ENCODE measurements at places on chromosomes 13 and 19.

- no peak for DNase-seq
Measured at GRCh38 chr19:46724468-46724867, 7.6 kb upstream of the PRKD2 start.

DNA sequence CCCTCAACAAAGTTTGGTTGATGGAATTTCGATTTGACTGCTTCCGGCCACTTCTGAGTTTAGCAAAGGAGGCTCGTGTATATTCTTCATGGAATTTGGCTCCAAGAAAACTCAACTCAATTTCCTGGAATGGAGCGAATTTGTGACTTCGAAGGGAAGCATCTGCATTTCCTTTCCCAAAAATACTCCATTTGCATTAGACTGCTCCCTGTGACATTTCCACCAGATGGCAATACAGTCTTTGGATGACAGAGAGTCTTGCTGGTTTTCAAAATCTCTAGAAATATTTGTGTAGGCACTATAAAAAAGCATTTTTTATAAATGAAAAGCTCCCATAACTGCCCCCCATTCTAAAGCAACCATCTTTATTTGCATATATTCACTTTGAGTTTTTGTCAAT lies 4.1 kb downstream of the C1QTNF9 start:
- no peak for DNase-seq

DNA sequence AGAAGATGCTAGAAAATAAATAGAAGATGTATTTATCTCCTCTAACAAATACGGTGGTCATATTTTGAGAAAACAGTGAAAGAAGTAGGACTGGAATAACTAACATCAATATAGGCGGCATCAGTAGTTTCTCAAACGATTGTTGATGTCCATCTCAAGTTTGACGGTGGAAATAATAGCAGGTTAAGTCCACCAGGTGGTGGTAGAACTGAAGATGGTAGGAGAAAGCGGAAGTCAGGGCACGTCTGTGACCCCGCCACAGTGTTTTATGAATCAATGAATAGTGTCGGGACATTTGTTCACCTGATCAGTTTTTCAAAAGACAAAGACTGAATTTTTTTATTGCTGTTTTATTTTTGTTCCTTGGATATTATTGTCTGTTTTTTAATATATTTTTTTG lies 706.4 kb upstream of the SLC10A2 start:
- no peak for DNase-seq

DNA sequence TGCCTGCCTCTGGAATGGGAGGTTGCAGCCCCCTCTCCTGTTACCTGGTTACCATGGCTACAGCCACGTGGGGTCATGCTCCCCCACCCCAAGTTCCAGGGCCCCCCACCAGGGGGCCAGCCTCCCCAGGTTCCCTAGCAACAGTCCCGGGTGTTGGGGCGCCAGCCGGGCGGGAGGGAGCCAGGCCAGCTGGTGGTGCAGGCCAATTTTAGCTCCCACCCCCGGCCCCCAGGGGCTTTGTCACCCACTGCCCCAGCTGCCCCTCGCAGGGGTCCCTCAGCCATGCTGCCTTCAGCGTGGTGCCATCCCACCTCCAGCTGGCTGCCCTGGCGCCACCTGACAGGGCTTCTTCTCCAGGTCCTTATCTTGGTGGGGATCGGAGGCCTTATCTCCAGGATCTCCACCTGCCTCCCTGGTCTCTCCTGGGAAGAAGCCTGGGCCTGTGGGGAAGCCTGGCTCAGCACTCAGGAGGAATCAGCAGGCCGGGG lies 3.0 kb downstream of the MARK4 start:
- no peak for DNase-seq

DNA sequence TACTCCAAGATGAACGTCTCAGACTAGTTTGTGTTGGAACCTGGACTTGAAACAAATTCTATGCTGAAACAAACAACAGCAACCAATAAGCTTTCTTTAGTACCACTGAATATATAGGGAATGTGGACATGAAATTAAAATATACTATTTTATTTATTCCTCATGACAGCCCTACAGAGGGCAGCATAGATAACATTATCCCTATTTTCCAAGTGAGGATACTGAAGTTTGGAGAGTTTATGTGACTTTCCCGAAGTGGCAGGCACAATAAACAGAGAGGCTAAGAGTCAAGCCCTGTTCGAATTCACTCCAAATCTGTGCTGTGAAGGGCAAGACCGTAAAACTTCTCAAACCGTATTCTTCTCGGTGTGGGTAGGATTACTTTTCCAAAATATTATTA lies 509.9 kb upstream of the GPC6 start:
- no peak for DNase-seq

DNA sequence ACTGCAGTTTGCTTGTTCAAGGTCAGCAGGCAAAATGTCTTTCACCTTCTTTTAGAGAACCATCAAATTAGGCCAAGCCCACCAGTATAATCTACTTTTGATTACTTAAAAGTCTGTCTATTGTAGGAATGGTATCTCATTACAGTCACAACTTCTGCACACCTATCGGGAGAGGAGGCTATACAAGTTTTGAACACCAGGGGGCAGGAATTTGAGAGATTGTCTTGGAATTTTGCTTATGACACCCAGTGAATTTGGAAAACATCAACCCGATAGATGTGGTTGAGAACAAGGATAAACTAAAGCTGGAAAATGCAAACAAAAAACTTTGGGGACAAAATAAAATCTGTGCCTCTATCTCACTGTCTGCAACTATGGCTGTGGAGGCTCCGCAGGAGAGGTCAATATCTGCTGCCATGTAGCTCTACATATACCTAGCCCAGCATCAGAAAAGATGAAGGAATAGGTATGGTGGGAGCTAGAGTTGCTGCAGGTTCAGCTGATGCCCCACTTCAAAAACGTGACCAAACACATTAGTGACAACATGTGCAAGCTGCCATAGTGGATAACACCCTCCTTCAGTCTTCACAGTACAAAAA lies 1299.2 kb upstream of the SPRY2 start:
- DNase-seq = no peak

- no peak for DNase-seq
Measured at GRCh38 chr13:22027566-22027965, 356.7 kb downstream of the FGF9 start.

- DNase-seq = no peak
Measured at GRCh38 chr13:35695448-35695770, 218.9 kb upstream of the MAB21L1 start.

DNA sequence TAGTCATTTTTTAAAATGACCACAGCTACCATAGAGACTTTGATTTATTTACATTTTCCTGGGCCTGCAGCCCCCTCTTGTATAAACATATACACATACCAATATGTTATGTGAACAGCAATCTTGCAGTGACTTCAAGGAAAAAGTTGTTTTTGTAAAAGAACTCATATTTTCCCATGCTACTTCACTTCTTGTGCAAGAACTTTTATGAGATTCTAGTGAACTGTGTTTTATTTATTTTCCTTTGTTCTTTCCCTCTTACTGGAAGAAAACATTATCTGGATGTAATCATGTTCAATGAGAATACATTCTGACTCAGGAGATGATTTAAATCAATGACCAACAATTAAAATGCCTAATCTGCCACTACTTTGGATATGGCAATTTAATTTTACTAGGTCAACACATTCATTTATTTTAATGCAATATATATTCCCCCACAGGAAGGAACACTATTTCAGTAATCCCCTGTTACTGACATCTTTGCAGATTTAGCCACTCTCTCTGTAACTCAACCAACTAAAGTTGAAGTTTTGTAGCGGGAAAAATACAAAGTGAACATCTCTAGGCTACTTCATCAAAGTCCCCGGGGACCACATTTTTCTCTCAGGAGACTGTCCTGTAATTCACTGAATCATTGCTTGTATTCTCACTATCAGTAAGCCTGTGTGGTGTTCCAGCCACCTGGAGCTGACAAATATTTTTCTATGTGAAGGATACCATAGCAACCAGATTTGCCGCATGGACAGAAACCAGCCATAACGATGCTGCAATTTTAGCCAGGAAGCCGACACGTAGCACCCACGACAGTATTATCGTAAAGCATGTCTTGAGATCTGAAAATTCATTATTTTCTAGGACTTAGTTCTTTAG lies 90.5 kb downstream of the STARD13 start:
- DNase-seq = peak; percentile 95

DNA sequence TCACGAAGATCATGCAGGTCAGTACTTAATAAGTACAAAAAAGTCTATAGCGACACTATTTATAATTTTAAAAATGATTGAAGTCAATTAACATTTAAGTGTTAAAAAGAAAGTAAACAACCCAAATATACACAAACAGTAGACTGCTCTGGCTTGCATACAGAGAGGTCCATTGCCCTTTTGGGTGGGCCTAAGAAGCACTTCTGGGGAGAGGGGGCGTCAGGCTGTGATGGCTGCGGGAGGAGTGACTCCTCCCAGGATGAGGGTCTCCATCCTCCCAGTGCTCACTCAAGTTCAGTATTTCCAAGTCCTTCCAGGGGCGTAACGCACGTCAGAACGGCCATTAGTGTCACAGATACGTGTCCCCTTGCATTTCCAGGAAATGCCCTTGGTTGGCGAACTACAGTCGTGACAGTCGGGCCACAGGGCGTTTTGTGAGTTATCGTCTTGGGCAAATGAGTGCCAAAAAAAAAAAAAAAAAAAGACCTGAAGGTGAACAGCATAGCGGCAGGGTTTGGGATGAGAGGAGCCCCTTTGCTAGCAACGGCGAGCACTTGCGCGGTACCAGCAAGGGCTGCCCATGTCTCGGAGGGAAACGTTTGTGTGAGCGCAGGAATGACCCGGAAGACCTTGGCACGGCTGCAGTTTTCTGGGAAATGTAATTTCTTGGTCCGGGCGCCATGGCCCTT lies at the start of gene SCGB2B2:
Gene SCGB2B2, minus strand, starts transcription at position 463 of the 689 bp plus-strand sequence. CDS start 82,596 bp downstream, outside the sequence.
- no peak for DNase-seq
